ENCODE measurements at places on chromosomes 5 and 9.
A peak's percentile ranks its signal among the peaks of the same experiment; 100 is the strongest.

GRCh38 chr5:151020304-151021110, at the start of gene GPX3:
Gene GPX3 (plus strand): TSS chr5:151020591. CDS start chr5:151020655, 64 bp downstream.
- peak; percentile 30 for DNase-seq

DNA sequence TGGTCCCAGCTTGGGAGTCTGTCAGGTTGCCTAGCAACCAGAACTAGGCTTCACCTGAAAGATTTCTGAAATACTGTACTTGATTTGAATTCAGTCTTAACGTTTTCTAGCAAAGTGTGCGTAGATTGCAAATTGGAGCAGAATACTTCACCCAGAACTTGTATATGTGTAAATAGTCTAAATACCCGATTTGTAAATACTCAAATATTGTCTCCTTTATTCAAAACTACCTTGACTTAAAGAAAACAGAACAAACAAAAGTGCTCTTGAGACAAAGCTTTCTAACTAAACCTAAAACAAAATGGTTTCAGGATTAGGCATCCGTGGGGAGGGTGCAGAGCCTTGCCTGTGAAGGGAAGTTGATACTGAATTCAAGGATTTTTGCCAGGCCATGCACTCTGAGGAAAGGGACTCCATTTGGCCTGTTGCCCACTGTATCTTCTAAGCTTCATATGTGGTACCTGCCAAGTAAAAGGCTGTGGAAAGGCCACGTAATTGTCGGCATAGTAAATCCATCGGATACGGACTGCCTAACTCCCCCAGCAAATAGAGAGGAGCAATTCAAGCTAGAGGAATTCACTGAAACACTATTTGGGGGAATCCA, 744 bp upstream of the HMGCS1 start:
- peak; percentile 68 for DNase-seq

DNA sequence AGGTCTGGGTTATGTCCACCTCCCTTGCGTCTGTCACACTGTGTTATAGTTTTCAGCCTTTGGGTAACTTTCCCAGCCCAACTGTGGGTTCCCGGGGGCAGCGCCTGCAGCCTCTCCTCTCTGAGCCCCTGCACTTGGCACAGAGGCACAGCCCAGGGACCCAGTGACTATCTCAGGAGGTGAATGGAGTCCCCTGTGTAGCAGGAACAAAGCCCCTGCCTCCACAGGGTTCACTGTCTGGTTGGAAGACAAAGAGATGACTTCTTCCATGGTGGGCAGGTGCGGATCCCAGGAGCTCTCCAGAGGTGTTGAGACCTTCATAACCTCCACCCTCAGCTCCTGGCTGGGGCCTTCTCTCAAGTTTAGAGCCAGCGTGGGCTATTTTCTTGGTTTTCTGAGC, 156.9 kb downstream of the C9orf50 start:
- no peak for DNase-seq

- no peak for DNase-seq
Observed at GRCh38 chr5:137572042-137572695, 73.0 kb upstream of the SPOCK1 start.

- DNase-seq = peak; percentile 50
Observed at GRCh38 chr5:59598547-59598874, 295.0 kb downstream of the PDE4D start.

DNA sequence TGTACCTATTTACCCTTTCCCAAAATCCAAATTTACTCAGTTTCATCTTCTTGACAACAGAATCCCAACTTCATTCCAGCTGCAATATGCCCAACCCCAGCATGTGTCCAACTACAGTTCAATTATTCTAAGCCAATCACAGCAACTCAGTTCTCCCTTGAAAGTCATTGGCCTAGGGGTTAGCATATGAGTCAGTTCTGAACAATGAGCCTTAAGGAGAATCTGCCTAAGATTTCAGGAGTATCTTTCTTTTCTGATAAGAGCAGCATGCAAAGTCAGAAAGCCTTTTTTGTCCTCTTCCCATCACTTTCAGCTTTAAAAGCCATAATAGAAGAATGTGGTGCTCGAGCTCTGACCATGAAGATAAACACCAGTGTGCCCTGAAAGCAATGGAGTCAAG, 44.4 kb upstream of the RASGRF2 start:
- DNase-seq = no peak

GRCh38 chr9:105066275-105066865, 138.4 kb upstream of the ABCA1 start:
- DNase-seq = no peak

GRCh38 chr5:108747774-108748400, at the start of gene FER:
Gene FER (plus strand): TSS chr5:108747897. CDS start chr5:108798183, 50,286 bp downstream.
- DNase-seq = no peak

GRCh38 chr5:88854769-88855168, 28.2 kb downstream of the MEF2C start:
- DNase-seq = no peak

DNA sequence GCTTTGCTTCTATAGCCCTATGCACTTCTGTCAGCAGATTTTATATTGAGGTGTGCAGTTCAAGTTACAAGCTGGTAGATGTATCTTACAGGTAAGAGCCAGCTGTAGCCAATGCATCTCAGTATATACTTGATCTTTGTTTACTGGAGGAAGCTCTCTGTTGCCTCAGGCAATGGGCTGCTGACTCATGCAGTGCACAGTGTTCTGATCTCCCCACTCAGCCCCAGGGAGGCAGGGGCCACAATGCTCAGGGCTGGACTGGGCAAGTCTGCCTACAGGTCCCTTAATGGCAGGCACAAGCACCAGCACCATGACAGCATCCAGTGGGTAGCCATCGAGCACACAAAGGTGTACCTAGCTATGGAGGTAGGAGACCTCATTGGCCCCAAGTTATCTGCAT, 178.8 kb upstream of the CDH10 start:
- DNase-seq = peak; percentile 26

DNA sequence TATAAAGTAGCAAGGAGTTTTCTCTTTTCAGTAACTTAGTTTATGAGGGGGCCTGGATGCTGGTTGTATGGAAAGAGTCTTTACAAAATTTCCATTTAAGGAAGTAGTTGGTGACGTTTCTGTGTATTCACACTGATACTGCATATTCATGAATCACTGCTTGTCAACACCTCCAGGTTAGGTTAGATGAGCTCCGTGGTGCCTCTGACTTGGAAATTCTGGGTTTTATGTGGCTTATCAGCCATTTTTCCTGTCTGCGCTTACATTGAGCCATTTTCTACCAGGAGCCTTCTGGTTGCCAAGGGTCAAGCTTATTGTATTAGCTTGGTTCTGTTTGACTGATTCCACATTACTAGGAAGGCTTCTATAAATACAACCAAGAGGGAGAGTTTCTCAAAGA, 128.3 kb downstream of the SLC28A3 start:
- DNase-seq = no peak

GRCh38 chr9:130443840-130444492, 795 bp upstream of the ASS1 start:
- no peak for DNase-seq

DNA sequence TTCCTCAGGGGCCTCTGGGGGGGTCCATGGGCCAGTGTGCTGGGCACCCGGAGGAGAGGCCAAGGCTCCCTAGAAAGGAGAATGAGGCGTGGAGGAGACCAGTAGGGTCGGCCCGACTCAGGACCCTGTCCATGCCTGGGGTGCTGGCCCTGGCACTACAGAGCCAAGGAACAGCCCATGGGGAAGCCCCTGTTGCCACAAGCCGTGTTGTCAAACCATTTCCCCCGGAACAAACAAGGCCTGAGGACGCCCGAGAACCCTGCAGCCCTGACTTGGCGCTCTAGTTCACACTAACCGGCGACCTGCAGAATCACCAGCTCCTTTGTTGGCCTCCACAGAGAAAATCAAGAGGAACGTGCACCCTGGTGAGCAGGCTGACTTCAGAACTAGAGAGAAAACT, 41.6 kb upstream of the SLC12A7 start:
- no peak for DNase-seq

GRCh38 chr5:138944527-138945322, 69.6 kb upstream of the LRRTM2 start:
- no peak for DNase-seq

GRCh38 chr5:122458278-122458872, 146.3 kb downstream of the SNCAIP start:
- DNase-seq = no peak

DNA sequence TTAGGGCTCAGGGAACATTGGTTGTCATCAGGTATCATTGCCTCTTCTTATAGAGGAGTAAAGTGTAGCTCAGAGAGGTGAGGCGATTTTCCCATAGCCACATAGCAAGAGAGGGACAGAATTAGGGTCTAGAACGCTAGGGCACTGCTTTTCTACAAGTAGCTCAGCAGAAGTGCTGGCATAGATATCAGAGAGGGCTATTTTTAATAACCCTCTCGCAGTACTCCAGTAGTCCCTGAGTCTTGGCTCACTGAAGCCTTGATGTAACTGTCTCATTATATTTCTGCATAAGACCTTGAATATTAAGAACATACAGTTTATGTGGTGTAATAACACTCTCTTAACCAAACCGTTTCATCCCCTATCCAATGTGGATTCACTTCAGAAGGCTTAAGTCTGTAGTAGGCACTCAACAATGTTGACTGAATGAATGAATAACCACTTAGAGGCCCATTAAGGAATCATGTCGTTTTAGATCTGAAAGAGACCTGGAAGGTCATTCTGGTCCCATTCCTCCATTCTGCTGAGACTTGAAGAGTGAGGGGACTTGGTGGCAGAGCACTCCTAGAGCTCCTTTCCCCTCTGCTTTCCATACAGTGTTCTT, 4.7 kb upstream of the FRMPD1 start:
- no peak for DNase-seq

GRCh38 chr5:99636663-99637062, 707.9 kb upstream of the CHD1 start:
- DNase-seq = no peak

- DNase-seq = peak; percentile 70
Observed at GRCh38 chr9:122125158-122125508, 32.0 kb upstream of the TTLL11 start.

- DNase-seq = no peak
Observed at GRCh38 chr5:169307646-169308045, 6.7 kb upstream of the SLIT3 start.

- DNase-seq = no peak
Observed at GRCh38 chr9:130448035-130448624, 3.4 kb downstream of the ASS1 start.

DNA sequence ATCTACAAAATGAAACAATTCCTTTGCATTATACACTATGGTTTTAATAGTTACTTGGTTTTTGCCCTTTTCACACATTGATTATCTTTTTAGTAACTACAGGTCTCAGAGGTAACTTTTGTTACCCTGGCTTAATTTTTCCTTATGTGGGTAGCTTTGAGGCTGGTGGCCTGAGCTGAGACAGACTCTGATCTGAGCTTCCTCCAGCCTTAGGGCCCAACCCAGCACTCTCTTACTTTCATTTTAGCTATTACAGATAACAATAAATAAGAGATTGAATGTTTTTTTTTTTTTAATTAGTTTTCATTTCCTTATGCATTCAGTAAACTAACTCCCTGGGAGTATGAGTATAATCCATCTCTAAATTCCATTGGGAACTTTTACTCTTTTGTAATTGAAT, 15.1 kb upstream of the OXCT1 start:
- no peak for DNase-seq

DNA sequence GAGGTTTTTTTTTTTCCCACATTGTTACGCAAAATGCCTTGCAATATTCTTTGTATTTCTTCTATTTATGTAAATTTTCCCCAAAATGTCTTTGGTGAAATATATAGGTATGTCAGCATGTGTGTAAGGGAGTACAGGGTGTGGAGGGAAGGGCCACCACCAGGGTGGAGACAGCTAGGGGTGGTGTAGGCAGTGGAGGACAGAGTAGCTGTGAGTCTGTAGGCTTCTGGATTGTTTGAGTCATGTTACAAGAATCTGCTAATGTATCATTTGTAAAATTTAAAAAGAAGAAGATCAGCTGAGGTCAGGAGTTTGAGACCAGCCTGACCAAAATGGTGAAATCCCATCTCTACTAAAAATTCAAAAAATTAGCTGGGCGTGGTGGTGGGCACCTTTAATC, 175.5 kb downstream of the NXNL2 start:
- no peak for DNase-seq

GRCh38 chr5:92637247-92637646, 943.8 kb downstream of the NR2F1-AS1 start:
- no peak for DNase-seq

- DNase-seq = no peak
Observed at GRCh38 chr5:179307931-179308471, 37.3 kb downstream of the ADAMTS2 start.

DNA sequence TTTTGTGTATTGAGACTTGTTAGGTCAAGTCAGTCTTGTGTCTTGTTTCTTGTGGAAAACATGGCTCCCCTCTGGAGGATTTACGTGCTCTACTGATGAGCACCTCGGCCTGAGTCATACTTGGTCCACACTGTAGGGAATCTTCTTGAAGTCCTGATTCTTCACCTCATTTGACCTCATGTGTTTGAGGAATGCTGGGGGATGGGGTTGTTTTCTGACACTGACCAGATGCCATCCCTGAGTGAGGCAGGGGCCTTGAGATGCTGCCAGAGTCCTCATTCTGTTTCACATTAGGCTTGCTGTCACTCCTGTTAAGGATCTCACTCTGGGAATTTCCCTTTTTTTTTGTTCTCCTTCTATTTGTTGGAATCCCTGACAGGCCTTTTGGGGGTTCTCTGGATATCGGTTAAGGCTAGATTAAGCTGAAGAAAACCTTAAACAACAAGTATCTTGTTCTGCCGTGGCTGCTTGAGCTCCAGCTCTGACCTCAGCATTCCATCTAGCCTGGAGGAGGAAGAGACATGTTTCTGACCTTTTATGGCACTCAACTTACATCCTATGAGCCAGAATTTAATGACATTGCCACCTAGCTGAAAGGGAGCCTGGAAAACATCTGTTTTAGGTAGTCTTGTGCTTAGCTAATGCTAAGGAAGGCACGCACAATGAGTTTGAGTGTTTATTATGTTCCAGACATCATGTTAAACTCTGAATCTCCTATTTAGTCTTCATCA, 20.6 kb downstream of the TCOF1 start:
- DNase-seq = no peak

- DNase-seq = no peak
Observed at GRCh38 chr9:134832471-134832870, 48.1 kb upstream of the FCN2 start.

- no peak for DNase-seq
Observed at GRCh38 chr9:128642675-128643245, 13.9 kb downstream of the DYNC2I2 start.

GRCh38 chr9:132169672-132170392, 8.0 kb downstream of the NTNG2 start:
- peak; percentile 30 for DNase-seq

GRCh38 chr9:127316586-127317323, 52.2 kb downstream of the GARNL3 start:
- no peak for DNase-seq

DNA sequence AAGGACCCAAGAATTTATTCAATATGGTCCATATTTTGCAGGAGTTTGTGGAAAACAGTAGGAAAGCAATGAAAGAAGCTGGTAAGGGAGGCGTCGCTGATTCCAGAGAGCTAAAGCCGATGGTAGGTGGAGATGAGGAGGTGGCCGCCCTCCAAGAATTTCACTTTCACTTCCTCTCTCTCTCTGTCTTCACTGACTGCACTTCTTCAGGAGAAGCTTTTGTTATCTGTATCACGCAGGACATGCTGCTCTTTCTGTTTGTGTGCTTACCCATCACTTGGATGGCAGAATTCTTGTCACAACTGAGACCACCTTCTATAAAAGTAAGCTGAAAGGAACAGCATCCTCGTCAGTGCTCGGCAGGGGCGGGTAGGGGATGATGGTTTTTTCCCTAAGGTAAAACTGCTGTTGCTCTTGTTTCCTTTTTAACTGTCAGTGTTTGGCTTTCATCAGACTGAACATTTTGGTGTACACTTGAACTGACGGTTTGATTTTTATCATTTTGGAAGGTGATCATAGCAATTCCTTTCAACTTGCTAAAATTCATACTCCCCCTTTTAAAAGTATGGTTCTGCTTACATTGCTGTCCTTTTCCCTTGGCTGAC, 62.4 kb upstream of the FSD1L start:
- DNase-seq = no peak
